Activated T-cell treated with anti-CD3 and anti-CD28 coated beads for 4 hours (primary cell): ENCODE measurements at places on chromosomes 2 and 18.

- DNase-seq: no peak
These were observed 58.0 kb downstream of the CCDC88A start for GRCh38 chr2:55361465-55362189.

- no peak for DNase-seq
These were observed 71.0 kb downstream of the SPIRE1 start for GRCh38 chr18:12586956-12587355.

GRCh38 chr18:11791131-11791530 is 60.1 kb upstream of the CHMP1B start:
- DNase-seq: no peak

DNA sequence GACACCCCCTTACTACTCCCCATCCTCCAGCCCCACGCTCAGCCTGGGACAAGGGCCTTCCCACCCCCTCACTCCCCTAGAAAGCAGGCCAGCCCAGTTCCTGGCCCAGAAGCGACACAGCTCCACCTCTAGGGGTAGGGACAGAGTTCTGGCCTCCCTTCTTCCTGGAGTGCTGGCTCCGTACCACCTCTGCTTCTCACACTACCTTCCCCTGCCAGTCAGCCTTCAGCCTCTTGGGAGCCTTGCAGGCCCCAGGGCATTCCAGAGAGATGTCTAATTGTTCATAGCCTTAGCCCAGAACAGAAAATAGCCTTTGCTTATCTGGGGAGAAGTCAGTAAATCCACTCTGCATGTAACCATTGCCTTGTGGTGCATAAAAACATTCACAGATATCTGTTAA is 13.1 kb upstream of the CATIP start:
- DNase-seq: no peak

DNA sequence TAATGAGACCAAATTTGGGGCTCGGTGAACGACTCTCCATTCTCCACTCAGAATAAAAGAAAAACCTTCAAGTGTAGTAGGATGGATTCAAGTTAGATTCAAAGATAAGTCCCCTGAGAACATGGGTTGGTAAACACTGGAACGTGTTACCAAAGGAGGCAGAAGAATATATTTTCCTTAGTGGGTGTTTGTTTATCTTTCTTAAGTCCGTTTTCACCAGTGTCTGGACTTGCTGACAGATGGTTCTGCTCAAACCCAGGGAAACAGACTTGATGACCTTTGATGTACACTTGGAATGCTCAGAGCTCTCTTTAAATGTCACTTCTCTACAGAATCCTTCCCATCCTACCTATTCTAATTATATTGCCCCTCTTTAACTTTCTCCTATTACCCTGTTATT is 310.3 kb upstream of the ZNF521 start:
- DNase-seq: no peak

DNA sequence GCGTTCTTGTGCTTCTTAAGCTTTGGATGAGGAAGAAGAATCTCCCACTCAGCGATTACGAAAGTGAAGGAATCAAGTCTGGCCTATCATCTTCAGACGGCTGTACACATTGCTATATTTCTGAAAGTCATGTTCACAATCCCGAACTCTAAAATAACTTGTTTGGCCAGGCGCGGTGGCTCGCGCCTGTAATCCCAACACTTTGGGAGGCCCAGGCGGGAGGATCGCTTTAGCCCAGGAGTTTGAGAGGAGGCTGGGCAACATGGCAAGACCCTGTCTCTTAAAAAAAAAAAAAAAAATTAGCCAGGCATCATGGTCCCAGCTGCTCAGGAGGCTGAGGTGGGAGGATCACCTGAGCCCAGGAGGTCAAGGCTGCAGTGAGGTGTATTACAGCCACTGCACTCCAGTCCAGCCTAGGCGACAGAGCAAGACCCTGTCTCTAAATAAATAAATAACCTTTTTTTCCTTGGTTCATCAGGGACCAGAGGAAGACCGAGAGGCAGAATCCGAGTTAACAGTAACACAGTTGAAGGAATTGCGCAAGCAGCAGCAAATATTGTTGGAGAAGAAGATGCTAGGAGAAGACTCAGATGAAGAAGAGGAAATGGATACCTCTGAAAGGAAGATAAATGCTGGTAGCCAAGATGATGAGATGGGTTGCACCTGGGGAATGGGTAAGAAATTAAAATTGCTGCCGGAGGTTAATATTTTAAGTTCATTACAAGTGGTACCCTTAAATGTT is 1.1 kb downstream of the SLC4A1AP start:
- DNase-seq: no peak

DNA sequence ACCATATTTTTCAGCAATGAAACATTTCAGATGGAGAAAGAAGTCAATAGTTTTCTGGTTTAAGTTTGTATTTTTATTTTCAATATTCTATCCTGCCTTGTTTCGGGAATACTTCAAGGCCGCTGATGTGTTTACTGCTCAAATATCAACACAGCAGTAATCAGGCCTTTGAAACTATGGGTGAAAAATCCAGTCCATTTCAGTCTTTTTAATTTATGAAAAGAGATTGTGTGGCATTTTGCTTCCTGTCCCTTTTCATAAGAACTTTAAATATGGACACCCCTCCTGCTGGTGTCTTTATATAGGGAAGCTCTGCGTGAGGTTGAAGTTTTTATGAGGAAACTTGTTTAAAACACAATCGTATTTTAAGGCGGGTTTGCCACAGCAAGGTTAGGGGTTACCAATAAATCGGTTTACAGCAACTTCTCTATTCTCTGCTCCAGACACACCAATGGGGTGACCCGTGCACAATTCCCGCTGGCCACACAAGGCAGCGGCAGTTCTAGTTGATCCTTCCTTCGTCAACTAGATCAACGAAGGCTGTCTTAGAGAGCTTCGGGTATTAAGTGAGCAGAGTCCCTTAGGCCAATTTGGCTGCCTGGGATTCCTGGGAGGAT is 1.2 kb upstream of the TANC1 start:
- no peak for DNase-seq

DNA sequence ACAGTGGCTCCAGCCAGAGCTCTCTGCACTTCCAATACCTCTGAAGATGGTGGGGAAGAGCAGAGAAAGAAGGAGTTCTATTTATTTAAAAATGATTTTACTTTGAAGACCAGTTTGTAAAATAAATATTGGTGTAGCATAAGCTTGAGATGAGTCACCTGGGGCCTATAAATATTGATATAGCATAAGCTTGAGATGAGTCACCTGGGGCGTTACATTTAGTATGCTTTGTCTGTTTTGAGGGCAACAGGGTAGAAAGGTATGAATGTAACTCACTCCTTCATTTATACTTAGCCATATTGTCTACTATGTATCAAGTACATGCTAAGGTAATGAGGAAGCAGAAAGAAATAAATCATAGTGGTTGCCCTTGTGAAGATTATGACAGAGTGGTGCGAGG is 7.7 kb upstream of the SULT1C4 start:
- no peak for DNase-seq

GRCh38 chr2:223681125-223681524 is 79.0 kb upstream of the SCG2 start:
- DNase-seq: no peak

GRCh38 chr2:10794876-10795275 is 17.7 kb downstream of the PDIA6 start:
- no peak for DNase-seq

GRCh38 chr2:129050101-129050500 is 731.4 kb upstream of the HS6ST1 start:
- DNase-seq: no peak

DNA sequence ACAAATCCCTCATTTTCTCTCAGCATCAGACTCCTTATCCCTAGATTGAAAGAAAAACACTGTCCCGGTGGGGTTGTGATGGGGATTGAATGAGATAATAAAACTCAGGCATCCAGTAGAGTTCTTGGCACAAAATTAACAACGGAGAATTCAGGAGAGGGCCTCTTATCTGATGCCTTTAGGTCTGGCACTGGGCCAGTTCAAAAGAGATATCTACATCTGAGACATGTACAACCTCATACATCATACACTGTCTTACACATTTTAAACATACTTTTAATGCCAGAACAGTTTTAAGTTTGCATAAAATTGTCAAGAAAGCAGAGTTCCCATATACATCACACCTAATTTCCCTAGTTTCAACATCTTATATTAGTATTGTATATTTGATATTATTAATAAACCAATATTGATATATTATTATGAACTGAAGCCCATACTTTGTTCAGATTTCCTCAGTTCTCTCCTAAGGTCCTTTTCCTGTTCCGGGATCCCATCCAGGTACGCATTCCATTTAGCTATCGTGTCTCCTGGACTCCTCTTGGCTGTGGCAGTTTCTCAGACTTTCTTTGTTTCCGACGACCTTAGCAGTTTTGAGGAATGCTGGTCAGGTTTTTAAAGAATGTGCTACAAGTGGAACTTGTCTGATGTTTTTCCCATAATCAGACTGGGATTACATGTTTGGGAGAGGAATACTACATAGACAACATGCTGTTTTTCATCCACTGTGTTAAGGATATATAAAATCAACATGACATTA is 27.8 kb downstream of the NXPH2 start:
- no peak for DNase-seq

- no peak for DNase-seq
These were observed 116.1 kb upstream of the STK17B start for GRCh38 chr2:196287523-196287922.

DNA sequence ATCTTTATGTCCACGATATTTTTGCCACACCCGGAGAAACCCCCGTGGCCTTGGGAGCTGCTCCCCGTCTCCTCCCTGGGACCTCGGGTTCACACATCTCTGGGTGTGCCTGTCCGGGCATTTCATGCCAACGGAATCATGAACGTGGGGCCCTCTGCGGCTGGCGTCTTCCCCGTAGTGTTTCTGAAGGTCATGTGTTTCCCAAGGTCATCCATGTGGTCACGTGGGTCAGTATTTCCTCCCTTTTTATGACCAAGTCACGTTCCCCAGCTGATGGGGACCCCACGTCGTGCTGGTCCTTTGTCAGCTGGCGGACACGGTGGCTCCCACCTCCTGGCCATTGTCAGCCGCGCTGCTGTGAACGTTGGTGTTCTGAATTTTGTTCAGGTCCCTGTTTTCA is 135.7 kb downstream of the NFATC1 start:
- DNase-seq: no peak

DNA sequence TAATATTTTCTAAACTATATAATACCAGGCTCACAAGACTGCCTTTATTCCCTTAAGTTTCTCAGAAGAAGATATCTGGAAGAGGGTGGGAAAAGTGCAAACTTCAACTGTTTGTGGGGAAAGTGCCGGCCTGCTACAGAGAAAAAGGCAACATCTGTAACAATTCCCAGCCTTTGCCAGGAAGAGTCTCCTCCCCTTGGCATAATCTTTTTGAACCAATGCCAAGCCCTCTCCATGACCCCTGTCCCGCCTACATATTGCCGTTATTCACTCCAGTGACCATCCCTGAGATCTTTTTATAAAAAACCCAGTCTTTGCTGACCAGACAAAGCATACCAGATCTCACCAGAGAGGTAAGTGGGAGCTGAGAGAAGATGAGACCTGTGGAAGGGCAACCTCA is at the start of gene REG3G:
Gene REG3G, plus strand, starts transcription at position 282 of the 400 bp plus-strand sequence. CDS start 392 bp downstream, outside the sequence.
- no peak for DNase-seq

GRCh38 chr2:44778221-44778654 is 163.3 kb upstream of the SIX3 start:
- no peak for DNase-seq

DNA sequence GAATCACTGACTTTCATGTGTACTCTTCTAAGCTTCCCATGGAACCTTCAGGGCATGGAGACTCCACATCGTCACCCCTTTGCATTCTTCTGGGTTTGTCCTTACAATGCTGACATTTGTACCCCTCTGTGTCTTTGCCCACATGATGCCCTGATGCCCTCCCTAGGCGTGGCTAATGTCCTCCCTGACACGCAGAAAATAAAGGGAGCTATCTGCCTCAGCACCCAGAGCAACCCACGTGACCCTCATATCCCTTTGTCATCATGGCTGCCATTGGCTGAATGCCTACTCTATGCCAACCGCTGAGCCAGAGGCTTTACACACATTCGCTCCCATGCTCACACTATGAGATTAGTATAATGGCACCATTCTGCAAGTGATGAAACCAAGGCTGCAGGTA is 86.4 kb upstream of the KLHL29 start:
- DNase-seq: no peak

GRCh38 chr18:54358495-54359040 is 862 bp downstream of the C18orf54 start:
- DNase-seq: no peak

DNA sequence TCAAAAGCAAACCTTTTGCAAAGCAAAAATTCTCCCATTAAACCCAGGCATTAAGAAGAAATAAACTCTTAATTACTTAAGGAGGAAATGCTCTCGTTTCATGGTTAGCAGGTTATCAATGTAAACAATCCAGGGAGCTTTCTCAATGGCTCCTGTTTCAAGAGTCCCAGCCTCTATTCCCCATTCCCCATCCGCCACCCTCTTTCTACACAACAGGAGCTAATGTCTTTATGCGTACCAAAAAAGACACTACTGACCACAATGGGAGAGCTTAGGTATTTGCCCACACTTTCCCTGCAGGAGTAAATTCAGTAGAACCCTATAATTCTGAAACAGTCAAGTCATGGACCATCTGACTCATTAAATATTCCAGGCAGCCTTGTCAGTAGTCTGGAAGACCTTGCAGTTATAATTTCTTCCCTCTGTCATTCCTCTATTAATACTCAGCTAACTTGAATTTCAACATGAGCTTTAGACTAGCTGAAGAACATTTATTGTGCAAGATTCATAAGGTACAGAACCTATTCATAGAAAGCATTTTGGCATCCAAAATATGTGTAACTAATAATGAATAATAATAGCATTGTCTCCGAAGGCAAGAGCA is 48.6 kb downstream of the SLC8A1 start:
- no peak for DNase-seq

DNA sequence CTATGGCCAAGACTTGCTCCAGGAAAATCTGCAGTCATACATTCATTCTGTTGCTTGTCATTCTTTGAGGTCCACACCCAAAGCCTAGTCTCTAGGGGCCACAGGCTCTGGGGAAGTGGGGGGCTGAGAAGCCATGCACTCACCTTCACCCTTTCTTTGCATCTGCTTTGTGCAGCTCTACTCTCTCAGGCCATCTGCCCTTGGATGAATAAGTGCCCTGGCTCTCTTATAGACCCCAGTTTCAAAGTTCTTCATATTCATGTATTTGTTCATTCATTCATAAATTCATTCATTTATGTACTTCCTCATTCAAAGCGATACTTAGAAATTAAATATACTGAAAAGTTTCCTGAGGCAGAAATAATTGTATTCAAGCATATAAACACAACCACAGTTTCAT is 130.3 kb upstream of the FAM98A start:
- no peak for DNase-seq

DNA sequence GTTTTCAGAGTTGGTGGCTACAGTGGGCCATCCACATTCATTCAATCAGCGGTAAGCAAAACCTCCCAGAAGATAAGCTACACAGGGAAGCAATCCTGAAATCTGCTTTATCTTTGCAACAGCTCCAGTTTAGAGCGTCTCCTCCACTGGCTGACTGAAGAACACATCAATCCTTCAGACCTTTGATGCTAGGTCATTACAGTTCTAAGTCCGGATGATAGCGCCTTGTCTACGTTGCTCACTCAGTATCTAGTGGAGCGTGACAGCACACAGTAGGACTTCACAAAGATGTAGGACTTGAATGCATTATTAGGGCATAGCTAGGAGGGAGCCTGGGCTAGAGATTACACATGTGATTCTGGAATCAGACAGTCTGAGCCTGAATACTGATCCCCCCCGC is 5.0 kb downstream of the COLEC12 start:
- no peak for DNase-seq
